ENCODE measurements at places on chromosomes 3 and 15.

GRCh38 chr3:157467200-157467599, 30.6 kb downstream of the PTX3 start:
- no peak for DNase-seq

DNA sequence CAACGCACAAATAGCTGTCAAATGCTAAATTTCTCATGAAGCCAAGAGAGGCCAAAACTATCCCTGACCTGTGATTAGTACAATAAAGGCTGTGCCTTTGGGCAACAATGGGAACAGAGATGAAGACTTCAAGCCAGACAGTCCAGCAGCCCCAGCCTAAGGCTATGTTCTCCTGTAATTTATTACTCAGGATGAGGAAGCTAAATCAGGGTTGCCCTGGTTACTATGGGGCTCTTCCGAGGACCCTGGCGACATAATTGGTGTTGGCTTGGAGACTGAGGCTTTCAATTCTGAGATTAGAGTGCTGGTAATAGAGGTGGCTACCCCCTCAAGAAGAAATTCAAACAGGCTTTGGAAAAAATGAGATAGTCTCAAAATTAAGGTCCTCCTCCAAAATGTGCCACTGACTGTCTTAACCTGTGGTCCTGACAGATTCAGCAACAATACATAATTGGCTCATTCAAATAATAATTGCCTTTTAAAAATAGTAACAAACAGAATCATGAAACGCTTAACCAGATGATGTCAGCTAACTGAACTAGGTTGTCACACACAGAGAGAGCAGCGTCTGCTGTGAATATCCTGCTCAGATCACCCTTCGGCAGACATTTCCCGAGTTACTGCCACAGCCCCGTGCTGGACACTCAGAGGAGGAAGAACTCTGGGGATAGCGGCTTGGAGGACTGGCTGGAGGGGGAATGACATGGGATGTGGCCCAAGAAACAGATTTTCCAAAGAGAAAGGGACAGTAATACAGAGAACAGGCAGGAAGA, 43.0 kb downstream of the NSMCE3 start:
- DNase-seq: no peak

GRCh38 chr15:57502116-57502515, 89.6 kb upstream of the MYZAP start:
- no peak for DNase-seq

DNA sequence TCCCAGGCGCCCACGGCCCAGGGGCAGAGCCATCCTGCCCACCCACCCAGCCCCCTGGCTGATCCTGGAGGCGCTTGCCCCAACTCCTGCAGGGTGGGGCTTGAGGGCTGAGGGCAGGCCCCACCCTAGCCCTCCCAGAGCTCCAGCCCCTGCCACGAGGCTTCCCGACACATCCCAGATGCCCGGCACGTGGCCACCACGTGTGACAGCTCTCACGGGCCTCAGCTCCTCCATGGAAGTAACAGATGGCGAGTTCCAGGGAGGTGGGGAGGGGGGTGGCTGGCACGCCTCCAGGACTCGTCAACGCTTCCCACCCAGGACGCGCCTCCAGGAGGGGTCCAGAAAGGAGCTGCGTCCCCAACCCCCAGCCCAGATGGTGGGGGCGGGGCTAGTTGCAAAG, 29.1 kb downstream of the PLXND1 start:
- DNase-seq: no peak

DNA sequence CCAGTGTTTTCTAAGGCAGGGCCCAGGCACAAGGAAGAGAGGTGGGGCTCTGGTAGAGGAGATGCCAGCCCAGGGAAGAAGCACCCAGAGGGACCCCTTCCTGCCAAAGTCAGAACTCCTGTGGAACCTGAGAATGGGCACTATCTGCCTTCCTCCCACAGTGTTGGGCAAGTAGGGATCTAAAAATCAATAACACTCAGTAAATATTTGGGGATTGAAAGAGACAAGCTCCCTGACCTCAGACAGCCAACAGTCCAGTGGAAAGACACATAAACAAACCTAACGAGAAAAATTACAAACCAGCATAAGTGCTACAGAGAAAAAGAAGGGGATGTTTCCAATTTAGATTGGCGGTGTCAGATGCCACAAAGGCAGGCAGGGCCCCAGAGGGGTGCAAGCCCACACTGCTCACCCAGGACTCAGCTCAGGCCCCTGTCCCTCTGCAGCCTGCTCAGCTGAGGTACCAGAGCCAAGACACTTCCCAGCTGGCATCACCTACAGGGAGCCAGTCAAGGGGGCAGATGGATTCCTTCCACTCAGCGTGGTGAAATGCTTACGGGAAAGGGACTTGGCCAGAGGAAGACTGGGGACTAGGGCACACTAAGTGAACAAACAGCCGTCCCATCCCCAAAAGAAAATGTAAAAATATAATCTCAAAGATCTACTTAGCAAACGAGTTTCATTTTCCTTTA, 15.9 kb downstream of the ADCY5 start:
- DNase-seq: no peak

DNA sequence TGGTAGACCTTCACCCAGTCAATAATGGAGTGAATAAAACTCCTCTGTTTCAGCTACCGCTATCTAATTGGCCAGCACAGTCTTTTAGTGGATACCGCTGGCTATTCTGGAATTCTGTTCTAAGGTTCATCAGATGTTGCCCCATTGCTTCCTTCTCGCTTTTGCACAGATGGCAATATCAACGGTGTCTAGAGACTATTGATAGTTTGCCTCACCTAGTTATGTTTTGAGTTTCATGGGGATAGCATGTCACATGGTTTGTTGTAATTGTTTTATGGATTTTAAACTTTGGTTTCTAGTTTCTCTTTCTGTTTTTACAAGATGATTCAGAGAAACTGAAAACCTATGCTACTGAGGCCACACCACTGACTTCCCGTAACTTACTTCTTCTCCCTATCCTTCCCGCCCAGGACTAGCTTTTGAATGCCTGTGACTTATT, 2.0 kb downstream of the XRN1 start:
- no peak for DNase-seq

DNA sequence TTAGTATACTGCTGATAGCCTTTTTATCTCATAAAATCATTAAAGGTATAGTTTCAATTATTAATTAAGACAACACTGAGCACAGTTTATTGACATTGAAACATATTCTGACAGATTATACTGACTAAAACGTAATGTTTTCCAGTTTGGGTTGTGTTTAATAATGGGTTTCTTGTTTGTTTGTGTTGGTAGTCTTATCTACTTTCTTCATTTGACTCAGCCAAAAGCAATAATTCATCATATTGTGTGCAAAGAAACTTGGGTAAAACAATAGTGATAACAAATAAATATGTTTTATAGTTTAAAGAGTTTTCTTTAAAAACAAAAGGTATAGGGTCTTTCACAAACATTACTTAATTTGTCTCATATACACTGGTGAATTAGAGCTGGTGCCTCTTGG, 629.2 kb upstream of the AGTR1 start:
- DNase-seq: no peak

Data from activated CD8-positive, alpha-beta memory T cell treated with anti-CD3 and anti-CD28 coated beads for 1 hour (primary cell).